ENCODE measurements at places on chromosomes 7 and 10. TPM values are rescaled to one million over a fixed set of nuclear protein-coding genes. Genes with fewer than 3 reads are reported as not detected.

DNA sequence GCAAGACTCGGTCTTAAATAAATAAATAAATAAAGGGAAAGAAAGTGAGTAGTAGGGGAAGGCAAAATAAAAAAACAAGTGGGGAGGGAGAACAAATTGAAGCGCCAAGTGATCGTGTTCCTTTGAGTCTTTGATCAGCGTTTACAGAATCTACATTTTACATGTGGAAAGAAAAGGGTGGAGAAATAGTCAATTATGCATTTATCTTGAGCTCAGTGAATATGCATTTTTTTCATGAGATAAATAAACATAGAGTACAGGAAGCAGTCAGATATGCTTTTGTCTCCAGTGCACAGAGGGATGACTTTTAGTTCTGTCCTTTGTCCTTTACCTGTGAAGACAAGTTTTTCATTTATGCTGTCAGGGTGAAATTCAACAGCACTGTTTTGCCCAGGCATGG lies 6.1 kb upstream of the GUSB start:
- DNase-seq: no peak

DNA sequence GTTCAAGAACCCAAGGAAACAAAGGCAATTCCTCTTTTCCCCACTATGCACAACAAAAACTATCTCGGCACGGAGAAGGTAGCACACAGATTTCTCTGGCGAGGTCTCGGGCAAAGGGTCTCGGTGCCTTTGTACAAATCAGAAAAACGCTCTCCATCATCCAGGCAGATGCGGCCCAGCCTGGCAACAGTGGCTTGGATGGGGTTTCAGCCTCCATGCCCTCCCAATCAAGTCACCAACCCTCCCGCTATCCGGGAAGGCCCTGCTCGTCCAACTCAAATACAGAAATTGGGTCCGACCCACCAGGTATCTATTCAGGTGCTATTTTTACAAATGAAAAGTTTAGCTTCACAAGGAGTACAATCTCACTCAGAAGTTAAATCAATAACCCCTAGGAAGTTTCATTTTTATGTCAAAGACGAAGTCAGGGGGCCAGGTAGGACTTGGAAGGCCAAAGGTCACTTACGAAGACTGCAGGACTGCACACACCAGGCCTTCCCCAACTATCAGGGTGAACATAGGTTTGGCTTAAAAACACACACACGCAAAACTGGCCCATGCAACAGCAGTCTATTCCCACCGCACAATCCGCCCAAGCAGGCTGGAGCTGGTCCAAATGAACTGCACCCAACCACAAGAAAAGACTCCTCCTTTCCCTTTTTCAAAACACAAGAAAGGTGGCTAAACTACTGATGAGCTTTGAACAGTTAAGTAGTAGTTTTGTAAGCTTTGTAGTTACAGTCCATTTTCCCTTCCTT lies 43.0 kb downstream of the GNA12 start:
- DNase-seq: no peak

The PIP gene
- not detected for total RNA-seq

DNA sequence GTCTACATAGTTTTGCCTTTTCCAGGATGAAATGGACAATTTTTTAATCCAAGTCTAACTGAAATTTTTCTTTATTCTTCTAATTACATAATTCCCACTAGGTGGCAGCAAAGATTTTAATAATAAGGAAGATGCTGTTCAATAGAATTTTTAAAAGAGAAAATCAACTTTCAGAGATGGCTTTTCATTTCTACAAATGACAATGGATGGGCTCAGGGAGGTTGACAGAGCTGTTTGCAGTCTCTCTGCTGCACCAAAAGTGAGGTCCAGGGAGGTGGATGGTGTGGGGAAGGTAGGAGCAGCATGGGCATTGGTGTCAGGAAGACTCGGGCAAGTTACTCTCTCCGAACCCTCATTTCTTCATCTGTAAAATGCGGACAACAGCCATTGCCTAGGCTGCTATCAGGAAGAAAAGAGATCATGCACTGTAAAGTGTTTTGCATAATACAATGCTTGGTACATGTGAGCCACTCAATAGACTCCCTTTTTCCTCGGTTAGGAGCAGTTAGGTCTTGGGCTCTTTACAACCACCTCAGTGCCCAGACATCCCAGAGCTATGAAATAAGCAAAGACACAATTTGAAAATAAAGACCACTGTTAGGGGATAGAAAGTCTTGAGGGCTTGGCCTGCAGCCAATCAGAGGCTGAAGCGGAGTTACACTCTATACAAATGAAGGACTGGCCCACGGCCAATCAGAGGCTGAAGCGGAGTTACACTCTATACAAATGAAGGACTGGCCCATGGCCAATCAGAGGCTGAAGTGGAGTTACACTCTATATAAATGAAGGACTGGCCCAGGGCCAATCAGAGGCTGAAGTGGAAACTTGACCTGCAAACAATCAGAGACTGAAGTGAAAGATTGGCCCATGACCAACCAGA lies 107.1 kb downstream of the ABLIM1 start:
- no peak for DNase-seq

DNA sequence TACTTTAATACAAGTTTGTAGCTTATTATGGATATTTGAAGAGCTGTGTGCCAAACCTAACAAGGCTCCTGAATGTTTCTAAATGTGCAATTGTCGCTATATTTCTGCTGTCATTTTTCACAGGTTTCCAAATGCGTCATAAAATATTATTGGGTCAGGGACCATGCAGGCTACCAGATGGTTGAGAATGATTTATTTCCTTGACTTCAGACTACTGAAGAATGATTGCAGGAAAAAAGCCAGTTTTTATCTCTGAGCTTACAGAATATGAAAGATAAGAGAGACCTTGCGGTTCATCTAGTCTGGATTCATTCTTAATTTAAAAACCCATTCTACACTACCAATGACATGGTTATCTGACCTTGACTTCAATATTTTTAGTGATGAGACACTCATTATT lies 55.2 kb downstream of the TSPAN12 start:
- no peak for DNase-seq

GRCh38 chr7:116451957-116452729 lies 47.4 kb upstream of the CAV2 start:
- DNase-seq: no peak

The GPR26 gene
- not detected for total RNA-seq

DNA sequence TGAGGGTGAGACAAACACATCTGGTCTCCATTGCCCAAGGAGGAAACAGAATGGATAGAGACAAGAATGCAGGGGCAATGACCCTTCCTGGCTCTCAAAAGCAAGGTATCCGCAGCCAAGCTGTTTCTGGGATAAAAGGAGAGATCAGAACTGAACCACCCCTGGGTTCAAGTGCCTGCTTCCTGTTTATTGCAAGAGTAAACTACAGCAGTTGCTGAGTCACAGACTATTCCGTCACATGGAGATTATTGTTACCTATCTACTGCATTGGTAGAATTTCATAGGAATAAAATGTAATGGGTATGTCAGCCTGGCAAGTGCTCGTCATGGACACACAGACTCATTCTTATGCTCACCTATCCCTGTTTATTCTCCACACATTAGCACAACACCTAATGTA lies 821.6 kb downstream of the GRID1 start:
- peak; percentile 50 for DNase-seq

DNA sequence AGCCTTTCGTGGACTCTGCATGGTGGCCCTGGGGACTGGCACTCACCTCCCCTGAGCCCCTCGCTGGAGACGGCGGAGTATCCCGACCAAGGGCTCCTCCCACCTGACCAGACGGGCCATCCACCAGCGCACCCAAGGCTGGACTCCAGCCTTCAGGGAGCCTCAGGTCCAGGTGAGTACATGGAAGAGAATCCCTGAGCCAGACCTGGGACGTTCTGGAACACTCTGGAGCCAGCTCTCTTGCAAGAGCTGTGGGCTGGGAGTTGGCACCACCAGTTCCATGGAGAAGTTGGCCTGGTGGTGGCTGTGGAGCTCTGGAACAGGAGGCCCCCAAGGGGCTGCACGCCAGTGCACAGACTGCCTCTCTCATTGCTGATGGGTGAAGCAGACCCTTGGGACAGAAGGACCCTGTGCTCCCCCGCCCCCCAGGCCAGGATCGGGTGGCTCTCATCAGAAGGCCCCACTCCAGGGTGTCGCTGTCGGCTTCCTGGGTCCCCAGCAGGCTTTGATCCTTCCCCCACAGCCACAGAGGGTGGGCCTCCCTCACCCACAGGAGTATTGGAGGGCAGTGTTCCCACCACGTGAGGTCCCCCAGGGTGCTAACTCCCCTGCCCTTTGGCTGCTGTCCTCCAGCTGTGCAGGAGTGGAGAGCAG lies 189.9 kb downstream of the EBF3 start:
- DNase-seq: peak; percentile 32

GRCh38 chr7:147023440-147023839 lies 906.8 kb downstream of the CNTNAP2 start:
- no peak for DNase-seq

Data from endodermal cell (in vitro differentiated cells).